ENCODE measurements at places on chromosomes 12 and 14.

DNA sequence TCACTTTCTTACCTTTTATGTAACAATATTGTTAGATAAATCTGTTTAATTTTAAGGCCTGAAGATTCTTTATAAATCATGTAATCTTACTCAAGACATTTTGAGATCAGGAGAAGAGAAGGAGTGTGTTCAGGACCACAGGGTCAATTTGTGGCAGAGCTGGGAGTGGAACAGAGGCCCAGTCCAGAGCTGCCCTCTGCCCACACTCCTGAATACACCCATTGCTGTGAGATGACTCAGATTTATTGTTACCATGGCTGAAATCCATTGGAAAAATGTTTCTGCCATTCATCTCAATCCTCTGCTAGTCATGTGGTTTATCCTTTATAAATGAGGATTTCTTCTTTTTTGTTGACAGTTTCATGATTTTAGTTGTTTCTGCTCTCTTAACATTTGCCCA, 100.5 kb upstream of the STXBP6 start:
- DNase-seq: peak; percentile 32

- no peak for DNase-seq
Measured at GRCh38 chr14:92704036-92704804, 44.2 kb downstream of the LGMN start.

- no peak for DNase-seq
Measured at GRCh38 chr14:56357428-56357827, 222.2 kb upstream of the TMEM260 start.

DNA sequence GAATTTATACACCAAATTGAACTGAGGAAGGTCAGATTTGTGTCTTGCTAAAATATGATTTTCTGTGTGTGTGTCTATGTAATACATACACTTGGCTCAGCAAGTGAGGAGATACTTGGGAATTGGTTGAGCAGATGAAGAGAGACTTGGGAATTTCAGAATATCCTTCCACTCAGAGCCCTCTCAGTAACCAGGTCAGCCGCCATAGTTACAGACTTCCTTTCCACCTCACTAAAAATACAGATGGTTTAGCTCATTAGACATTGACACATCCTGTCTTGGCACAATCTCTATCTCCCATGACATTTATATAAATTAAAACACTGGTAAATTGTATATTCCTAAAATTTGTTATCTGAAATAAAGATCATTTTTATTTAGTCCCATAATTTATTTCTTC, 15.9 kb downstream of the PIK3C2G start:
- DNase-seq: no peak

GRCh38 chr14:20477211-20477876, 8.1 kb downstream of the PNP start:
- DNase-seq: peak; percentile 97

- no peak for DNase-seq
Measured at GRCh38 chr14:95527387-95528002, 7.4 kb upstream of the GLRX5 start.

DNA sequence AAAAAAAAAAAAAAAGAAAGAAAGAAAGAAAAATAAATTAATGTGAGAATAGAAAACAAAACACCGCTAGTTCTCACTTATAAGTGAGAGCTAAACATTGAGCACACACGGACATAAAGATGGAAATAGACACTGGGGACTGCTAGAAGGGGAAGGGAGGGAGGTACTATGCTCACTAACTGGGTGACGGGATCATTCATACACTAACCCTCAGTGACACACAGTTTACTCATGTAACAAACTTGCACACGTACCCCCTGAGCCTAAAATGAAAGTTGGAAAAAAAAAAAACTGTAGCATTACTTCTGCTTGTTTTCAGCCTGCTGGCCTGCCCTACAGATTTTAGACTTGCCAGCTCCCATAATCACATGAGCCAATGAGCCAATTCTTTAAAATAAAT, 10.5 kb upstream of the PRMT5 start:
- DNase-seq: no peak

DNA sequence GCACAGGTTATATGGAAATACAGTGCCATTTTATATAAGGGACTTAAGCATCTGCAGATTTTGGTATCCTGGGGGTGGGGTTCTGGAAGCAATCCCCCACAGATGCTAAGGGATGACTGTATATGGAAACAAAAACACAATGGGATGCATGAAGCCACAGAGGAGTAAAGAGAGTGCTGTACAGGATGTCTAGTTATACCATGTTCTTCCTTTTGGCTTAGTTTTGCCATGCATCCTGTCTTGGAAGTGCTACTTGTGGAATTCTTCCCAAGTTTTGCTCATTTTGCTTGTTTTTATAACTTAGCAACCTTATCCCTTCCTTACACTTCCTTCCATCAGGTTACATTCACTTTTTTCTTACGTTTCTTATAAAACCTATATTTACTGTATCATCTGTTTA, 55.6 kb downstream of the TRMT5 start:
- DNase-seq: no peak

- DNase-seq: peak; percentile 79
Measured at GRCh38 chr12:57483466-57483865, 3.8 kb upstream of the ARHGAP9 start.

- DNase-seq: no peak
Measured at GRCh38 chr12:31021181-31021580, 52.5 kb upstream of the DDX11 start.

GRCh38 chr12:54126696-54127537, 61.9 kb downstream of the SMUG1 start:
- no peak for DNase-seq

GRCh38 chr12:127306604-127307215, 960.3 kb upstream of the TMEM132C start:
- no peak for DNase-seq

DNA sequence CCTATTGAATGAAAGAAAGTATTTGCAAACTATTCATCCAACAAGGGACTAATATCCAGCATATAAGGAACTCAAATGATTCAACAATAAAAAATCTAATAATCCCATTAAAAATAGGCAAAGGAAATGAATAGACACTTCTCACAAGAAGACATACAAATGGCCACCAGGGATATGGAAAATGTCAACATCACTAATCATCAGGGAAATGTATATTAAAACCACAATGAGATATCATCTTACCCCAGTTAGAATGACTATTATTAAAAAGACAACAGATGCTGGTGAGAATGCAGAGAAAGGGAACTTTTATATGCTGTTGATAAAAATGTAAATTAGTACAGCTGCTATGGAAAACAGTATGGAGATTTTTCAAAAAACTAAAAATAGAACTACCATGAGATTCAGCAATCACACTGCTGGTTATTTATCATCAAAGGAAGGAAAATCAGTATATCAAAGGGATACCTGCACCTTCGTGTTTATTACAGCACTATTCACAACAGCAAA, 89.3 kb downstream of the GARIN6 start:
- DNase-seq: no peak

DNA sequence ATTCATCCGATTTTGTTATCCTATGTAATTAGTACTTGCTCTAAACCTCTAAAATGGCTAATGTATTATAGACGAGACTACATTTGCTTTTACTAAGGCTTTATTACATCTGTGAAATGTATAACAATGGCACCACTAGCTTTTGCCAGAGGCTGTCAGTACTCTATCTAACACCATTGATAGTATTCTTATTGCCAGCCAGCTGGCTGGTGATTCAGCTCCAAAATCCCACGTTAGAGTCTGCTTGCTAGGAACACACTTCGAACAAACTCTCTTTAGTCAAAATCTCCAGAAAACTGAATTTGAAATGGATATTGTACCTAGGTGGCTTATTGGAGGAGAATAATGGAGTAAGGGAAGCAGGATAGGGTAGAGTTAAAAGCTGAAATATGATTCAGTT, 839.2 kb downstream of the SLC6A15 start:
- no peak for DNase-seq

- DNase-seq: no peak
Measured at GRCh38 chr12:10614056-10614370, 604 bp upstream of the MAGOHB start.

- DNase-seq: no peak
Measured at GRCh38 chr14:68756000-68756481, 36.8 kb downstream of the ZFP36L1 start.

DNA sequence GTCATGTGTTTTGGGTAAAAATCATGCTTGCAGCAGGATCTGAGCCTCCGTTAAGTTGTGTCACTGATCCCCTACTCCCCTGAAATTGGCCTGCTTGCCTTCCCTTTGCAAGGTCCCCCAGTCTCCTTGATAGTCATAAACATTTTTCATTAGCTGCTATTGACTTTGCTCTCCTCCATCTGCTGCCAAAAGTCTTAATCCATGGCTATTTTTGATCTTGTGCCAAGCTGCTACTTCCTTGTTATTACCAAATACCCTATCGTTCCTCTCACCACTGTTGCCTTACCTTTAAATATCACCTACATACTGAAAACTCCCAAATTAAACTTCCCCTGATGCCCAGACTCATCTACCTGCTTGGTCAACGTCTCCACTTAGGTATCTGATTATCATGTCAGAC, 148.3 kb downstream of the PHLDA1 start:
- no peak for DNase-seq

DNA sequence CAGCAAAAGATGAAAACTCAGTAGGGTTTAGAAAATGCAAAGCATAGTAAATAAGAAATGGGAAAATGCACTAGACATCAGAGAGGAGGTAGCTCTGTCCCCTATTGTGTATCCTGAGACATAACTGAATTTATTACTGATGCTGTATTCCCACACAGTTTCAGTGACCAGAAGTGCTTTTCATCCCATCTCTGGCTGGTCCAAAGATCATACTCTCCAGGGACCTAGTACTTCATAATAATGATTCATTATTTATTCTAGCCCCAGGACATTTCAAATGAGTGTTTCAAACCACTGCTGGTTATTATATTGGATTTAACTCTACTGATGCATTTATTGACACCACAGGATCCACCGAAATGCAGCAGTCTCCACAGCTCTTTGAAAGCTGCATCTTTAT, 163.3 kb downstream of the PAWR start:
- no peak for DNase-seq

GRCh38 chr12:122873540-122873939, 22.4 kb downstream of the VPS37B start:
- no peak for DNase-seq

GRCh38 chr12:121953695-121954094, 35.3 kb downstream of the CFAP251 start:
- DNase-seq: no peak

DNA sequence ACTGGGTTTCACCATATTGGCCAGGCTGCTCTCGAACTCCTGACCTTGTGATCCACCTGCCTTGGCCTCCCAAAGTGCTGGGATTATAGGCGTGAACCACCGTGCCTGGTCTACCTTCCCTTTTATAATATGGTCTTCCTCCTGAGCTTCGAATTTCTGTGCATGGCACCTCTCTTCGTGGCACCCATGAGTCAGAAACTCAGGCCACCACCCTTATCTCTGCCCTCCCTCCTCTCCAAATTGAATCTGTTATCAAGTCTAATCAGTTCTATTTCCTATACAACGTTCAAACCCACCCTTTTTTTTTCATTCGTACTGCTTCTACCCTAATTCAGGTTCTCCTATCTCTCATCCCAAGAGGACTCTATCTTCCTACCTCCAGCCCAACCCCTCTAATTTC, 5.0 kb upstream of the TINF2 start:
- DNase-seq: no peak

- no peak for DNase-seq
Measured at GRCh38 chr14:61213191-61213621, 67.9 kb downstream of the TMEM30B start.

DNA sequence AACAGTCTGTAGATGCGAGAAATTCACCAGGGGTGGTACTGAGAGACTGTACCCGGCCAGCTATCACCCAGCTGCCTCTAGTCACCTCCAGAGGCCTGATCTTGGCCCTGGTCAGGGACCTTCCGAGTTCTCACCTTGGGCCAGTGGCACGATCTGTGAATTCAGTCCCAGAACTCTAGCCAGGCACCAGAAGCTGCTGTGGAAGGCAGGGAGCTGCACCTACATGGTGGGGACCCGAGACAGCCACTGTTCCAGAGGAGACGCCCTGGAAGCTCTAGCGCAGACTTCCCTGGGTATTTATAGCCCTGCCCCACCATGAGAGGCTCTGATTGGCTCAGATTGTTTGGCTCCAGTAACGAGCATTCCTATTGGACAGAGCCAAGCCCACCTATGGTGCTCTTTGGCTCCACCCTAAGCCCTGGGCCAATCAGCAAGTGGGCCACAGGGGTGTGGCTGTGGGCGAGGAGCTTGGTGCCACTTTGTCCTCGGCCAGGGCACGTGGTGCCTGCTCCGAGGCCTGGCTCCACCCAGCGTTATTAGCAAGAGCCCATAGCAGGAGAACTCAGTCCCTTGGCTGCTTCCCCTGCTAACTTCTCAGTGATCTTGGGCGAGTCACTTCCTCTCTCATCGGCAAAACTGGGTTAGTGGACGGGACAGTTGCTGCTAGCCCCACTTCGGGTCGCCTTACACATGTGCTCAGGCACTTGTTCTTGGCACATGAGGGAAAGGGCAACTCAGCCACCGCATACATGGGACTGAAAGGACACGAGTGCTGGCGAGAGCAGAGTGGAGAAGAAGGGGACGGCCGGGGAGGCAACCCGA, 89.0 kb upstream of the BCL11B start:
- DNase-seq: no peak

- DNase-seq: no peak
Measured at GRCh38 chr12:120247183-120247582, 18.3 kb downstream of the PXN start.

DNA sequence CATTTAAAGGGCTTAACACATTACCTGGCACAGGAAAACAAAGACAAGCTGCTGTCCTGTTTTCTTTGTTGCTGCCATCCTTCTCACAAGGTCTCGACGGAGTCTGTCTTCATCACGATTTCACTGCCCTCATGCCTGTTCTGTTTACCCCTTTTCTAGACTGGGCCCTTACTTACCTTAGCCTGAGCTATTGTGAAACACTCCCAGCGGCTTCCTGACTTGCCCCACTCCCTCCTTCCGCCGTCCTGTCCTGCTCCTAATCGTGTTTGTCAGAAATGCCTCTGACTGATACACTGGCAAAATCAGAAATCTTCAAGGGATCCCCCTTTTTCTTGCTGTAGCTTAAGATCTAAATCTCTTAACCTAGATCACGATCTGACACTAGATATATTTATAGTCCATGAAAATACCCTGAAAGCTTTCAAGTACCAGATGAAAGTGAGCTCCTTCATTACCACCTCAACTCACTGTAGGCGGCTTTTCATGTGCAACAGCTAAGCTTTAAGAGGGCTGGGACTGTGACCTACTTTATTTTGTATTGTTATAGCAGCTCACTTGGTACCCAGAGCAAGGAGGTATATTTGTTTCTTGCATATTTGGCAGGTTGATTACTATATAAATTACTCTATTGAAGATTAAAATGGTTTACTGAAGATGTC, 32.1 kb downstream of the TECPR2 start:
- no peak for DNase-seq

DNA sequence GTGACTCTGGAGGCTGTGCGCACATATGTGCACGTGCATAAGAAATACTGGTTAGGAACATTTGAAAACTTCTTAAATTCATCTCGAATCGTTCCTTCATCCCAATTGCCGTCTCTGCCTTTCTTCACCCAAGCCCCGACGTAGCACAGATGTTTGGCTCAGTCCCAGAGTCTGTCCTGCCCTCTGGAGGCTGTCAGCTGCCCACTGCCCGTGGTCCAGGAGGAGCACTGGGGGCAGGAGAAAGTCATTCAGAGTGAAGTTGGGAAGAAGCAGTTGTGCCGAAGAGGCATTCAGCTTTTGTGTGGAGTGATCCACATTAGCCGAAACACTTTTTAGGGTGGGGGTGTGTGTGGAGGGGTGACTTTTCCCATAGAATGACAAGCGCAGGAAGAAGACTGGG, 124.9 kb downstream of the TSPAN9 start:
- no peak for DNase-seq

All from NCI-H226 (cell line).